Bronchial epithelial cell (primary cell): ENCODE measurements at places on chromosomes 5 and 9.
A peak's percentile ranks its signal among the peaks of the same experiment; 100 is the strongest.

GRCh38 chr9:5510360-5510931 lies at the start of gene PDCD1LG2:
Gene PDCD1LG2, plus strand, starts transcription at chr9:5510531. Its CDS starts 12,016 bp downstream, at chr9:5522547.
- DNase-seq: peak; percentile 83

DNA sequence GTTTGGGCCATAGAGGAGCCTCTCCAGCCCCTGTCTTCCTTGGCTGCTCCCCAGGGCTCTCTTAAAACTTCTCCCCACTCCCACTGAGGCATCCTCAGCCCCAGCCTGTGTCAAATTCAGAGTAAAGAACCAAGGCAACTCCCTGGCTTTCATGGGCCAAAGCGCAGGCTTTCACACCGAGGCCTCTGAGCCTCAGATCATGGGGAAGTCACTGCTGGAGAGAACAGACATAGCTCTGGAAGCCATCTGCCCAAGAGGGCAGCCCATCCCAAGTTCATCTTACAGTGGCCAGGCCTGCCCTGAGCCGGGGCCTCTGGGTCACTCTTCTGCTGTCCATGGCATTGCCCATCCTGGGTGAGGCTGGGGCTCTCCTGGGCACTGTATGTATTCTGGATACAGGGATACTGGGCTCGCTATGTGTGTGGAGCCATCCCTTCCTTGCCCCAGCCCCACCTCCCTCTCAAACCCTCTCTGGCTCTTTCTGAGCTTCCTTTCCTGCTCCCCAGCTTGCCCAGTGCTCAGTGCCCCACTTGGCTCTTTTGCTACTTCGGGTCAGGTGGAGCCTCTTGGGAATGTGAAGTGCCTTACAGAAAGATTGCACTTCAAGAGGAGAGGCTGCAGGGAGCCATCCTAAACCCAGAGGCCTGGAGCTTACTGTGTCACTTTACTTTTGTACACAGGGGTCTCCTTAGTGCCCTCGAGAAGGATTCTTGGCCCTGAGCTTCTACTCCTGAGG lies 33.0 kb downstream of the TGFBI start:
- DNase-seq: no peak

GRCh38 chr9:123364241-123364824 lies 8.3 kb downstream of the CRB2 start:
- DNase-seq: no peak

DNA sequence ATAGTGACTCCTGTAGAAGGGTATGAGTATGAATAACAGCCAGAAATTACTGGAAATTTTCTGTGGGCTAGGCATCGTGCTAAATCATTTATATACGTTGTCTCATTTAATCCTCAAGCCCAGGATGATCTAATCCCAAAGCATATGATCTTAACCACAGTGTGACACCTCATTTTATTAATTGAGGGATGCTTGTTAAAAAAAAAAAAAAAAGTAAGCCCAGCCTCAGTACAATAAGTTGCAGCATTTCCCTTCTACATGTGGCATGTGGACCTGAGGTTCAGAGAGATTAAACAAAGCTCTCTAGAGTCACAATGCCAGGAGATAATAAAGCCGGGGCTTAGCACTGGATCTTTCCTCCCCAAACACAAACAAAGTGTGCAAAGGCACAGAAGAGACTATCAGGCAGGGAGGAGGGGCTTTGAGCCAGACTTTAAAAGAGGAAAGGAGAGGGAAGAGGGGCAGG lies 49.5 kb downstream of the KLF4 start:
- no peak for DNase-seq

DNA sequence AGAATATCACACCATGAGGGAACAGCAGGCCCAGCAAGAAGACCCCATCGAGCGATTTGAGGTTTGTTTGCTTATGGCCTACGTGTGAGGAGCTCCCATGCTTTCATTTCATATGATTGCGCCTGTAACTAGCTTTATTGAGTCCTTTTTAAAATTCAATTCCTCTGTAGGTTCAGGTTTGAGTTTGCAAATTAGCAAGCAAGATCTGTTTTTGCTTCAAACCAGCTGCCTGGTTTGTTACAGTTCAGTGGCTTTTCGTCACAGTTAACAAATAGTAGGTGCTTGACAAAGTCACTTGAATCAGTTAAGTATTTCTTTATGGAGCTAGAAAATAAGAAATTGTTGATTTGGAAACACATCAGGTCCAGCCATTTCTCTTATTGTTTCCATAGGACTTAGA lies 56.3 kb downstream of the GPR21 start:
- DNase-seq: no peak

GRCh38 chr9:69971643-69972449 lies 71.8 kb upstream of the MAMDC2 start:
- DNase-seq: peak; percentile 44

DNA sequence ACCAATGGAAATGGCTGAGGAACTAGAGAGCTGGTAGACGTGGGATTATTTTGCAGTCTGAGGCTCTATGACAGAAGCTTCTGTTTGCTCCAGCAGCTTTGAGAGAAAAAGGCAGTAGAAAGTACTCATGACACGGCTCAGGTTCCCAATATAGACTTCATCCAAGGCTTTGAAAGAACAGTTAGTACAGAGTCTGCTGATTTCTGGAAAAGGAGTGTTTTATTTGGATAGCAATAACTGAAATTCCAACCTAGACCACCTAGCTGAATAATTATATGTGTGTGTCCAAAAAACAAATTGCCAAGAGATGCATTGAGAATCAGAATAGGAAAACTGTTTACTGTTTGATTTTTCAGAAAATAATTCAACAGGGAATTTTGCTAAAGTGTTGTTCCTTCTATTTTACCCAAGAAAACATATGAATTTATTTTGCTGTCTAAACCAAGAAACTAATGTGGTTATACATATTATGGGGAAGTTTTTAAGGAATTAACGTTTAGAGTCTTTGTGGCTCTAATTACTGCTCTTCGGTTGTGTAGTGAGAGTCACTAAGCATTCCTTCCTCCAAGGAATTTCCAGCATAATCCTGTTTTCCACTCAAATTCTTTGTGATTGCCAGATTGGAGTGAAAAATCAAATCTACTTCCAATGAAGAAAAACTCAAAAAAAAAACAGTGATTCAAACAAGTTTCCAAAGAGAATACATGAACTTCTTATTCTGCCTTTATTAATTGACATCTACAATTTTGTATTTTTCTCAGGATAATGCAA lies 18.1 kb upstream of the MTX3 start:
- DNase-seq: no peak

GRCh38 chr5:176809544-176810080 lies 747 bp upstream of the UNC5A start:
- no peak for DNase-seq

- peak; percentile 63 for DNase-seq
These were observed 173.6 kb downstream of the MUSK start for GRCh38 chr9:110842169-110842568.

GRCh38 chr9:135924628-135925338 lies 17.4 kb upstream of the CAMSAP1 start:
- no peak for DNase-seq

- no peak for DNase-seq
These were observed 209.8 kb downstream of the BRINP1 start for GRCh38 chr9:119159386-119159785.

DNA sequence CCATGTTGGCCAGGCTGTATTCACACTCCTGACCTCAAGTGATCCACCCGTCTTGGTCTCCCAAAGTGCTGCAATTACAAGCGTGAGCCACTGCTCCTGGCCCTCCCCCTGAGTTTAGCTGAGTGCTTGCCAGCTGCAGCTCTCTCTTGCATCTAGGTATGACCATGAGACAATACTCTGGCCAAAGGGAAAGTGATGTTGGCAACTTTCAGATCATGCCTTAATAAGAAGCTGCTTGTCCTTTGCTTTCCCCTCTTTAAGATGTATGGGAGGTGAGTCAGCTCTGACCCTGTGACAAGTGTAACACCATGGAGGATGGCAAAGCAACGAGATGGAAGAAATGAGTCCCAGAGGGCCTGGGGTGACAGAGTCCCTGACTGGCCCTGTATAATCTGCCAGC lies 18.7 kb upstream of the DCAF12 start:
- no peak for DNase-seq

DNA sequence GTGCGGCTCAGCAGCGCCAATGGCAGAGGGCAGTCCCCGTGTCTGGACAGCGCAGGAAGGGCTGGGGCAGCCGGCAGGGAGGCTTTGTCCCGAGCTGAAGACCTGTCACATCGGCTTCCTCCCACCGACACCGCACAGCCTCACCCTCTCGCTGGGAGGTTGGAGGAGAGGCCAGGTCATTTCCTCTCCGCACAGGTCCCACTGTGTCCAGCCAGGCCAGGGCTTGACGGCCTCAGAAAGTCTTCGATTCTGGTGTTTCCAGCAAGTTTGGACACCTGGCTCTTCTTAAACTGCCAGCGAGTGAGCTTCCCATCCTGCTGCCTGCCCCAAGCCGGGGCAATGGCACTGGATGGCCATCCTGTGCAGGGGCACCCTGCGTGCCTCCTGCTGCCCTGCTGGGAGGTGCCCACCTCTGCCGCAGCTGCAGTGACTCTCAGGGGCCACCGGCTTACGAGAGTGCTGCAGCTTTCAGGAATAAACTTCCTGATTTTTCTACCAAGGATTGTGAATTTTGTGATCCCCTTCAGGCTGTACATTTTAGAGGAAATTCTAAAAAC lies 33.9 kb downstream of the AHRR start:
- DNase-seq: no peak

- no peak for DNase-seq
These were observed 48.2 kb downstream of the CSNK1A1 start for GRCh38 chr5:149503006-149503405.

DNA sequence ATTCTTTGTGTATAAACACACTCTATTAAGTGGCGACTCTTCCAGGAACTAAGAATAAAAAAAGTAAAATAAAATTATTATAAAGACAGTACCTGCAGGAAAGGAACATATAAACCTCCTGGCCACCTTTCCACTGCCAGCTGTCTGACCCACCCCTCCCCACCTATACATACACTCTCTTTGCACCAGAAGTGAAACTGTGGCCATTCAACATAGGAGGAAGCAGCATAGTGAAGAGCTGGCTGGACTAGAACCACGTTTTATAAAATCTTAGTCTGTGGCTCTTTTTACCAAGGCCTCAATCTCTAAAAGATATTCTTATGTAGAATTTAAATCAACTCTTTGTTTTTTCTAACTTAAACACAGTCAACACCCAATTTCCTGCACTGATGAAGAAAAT lies 289.6 kb downstream of the GABRB2 start:
- DNase-seq: no peak

DNA sequence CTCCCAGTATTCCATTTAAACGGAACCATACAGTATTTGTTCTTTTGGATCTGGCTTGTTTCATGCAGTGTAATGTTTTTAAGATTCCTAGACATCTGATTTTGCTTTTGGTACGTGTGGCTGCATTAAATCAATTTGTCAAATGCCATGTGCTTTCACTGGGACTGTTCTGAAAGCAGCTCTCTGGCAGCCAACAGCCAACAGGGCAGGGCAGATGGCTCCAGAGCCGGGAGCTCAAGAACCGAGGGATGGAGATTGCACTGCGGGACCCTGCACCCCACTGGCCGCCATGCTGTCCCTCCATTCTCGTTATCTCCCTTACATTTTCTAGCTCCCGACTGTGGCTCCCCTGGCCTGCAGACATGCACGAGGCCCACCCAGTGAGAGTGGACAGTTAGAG lies 33.4 kb upstream of the AIF1L start:
- no peak for DNase-seq

- DNase-seq: peak; percentile 17
These were observed 100.5 kb upstream of the SNX2 start for GRCh38 chr5:122674385-122674784.

- DNase-seq: peak; percentile 89
These were observed 11.5 kb upstream of the F2RL1 start for GRCh38 chr5:76807296-76807695.

DNA sequence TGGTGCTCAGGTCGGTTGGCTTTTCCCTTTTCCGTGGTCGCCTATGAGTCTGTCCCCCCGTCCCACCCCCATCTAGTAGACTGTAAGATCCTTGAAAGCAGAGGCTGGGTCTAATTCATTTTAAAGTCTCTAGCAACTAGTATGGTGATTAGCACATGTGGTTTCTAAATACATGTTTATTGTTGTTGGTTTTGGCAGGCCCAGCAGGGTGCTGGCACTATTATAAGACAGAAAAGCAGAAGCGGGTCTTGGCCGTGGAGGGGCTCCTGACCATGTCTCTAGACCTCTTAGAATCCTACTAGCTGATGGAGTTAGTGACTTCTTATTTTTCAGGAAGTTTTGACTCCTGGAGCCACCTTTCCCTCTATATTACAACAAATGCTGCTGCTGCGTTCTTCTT lies 61.5 kb upstream of the TNFSF8 start:
- no peak for DNase-seq

- no peak for DNase-seq
These were observed 86.9 kb upstream of the PITX1 start for GRCh38 chr5:135120951-135121350.

GRCh38 chr5:150296496-150296895 lies 6.2 kb downstream of the ARSI start:
- no peak for DNase-seq

GRCh38 chr5:7053528-7054209 lies 340.4 kb downstream of the TENT4A start:
- DNase-seq: no peak

- DNase-seq: no peak
These were observed 78.9 kb upstream of the MAP1B start for GRCh38 chr5:72028382-72028781.

DNA sequence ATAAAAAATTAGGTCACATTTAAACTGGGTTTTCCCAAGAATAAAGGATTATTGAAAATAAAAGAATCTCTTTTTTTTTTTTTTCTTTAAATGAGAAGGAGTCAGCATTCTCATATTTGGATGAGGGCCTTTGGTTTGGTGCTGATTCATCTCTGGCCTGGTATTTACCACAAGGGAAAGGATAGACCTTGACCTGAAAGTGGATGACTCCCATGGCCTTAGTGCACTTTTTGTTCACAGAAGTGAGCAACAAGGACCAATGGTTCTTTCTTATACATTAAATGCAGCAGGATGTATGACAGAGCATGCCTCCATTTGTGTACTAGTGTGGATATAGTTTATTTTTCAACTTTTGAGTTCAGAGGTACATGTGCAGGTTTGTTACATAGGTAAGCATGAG lies 6.9 kb downstream of the YTHDC2 start:
- peak; percentile 44 for DNase-seq

- peak; percentile 36 for DNase-seq
These were observed 25.0 kb downstream of the LMNB1 start for GRCh38 chr5:126801992-126802294.

DNA sequence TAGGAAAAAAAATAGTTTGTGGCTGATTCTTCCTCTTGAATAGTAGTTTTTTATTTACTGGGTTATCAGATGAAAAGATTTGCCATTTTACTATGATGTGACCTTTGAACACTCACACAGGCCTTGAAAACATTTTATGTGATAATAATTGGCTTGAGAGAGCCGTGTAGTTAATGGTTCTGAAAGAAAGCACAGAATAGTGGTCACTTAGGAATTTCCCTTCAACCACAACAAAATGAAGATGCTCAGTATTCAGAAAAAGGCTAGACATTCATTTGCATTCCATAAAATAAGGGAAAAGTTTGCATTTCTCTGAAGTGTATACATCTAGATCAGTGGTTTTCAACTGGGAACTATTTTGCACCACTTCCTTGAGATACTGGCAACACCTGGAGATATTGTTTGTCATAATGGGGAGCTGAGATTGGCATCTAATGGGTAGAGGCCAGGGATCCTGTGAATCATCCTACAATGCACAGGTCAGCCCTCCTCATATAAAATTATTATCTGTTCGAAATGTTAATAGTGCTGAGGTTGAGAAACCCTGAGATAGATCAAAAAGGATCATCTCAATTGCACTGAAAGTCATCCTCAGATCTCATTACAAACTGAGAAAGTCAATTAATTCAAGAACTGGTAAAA lies 446.4 kb upstream of the CCNG1 start:
- no peak for DNase-seq
